M059J (cell line): ENCODE measurements at places on chromosomes 1 and 21.

DNA sequence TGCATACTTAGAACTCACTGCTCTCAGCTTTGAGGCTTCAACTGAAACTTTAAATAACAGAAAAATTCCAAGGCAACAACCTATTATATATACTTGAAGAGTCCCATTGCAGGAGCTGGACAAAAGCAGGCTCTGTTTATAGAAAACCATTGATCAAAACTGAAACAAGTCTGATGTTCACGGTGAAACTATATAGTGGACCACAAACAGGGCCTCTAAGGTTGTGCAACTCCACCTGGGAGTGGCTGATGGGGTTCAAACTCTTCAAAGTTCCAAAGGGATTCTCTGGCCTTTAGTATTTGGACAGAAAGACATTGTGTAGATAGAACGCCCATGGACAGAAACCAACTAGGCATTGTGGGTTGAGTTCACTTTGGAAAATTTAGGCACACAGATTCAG lies 140.3 kb downstream of the ZC3H11B start:
- no peak for DNase-seq

- DNase-seq, result peak; percentile 72
Measured at GRCh38 chr1:233269656-233270055, 25.9 kb downstream of the PCNX2 start.

DNA sequence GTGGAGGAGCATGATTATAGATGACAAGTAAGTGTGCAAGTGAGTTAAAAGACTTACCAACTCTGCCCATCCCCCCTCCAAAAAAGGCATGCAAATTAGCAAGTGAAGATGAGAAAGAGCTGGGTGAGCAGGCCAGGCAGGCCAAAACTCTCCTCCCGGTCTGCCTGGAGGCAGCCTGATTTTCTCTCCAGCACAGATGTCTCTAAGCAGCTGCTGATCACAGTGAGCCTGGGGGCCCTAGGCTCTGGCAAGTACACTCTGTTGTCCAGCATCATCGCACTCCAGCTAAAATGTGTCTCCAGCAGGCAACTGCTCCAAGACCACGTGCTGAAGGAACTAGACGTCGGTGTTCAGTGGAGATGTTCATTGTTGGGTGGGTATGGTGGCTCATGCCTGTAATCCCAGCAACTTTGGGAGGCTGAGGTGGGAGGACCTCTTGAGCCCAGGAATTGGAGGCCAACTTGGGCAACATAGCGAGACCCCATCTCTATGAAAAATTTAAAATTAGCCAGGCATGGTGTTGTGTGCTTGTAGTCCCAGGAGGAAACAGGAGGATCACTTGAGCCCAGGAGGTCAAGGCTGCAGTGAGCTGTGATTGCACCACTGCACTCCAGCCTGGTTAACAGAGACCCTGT lies 56.7 kb upstream of the PUM1 start:
- no peak for DNase-seq

DNA sequence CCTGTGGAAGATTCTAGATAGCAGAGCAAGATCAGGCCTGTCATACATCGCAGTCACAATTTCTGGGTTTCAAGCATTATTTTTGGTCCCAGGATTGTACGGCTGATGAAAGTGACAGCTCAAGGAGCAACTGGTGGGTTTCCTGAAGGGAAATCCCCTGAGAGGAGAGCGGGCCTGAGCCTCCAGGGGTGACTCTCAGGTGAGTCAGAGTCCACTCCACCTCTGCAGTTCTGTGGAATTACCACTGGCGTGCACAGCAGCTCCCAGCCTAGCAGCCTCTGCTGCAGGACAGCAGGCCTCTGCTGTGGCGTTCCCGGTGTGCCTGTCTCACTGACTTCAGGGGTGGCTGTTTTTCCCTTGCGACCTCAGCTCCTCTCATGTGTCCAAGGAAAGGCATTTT lies 24.4 kb downstream of the SLC66A1 start:
- DNase-seq, result peak; percentile 69

- no peak for DNase-seq
Measured at GRCh38 chr1:22651941-22652856, 837 bp upstream of the C1QB start.
